ENCODE measurements at places on chromosomes 3 and 15.

- DNase-seq, result no peak
These were observed 34.7 kb downstream of the ZNF445 start for GRCh38 chr3:44442596-44443309.

- DNase-seq, result no peak
These were observed 8.5 kb downstream of the ISL2 start for GRCh38 chr15:76344893-76345582.

DNA sequence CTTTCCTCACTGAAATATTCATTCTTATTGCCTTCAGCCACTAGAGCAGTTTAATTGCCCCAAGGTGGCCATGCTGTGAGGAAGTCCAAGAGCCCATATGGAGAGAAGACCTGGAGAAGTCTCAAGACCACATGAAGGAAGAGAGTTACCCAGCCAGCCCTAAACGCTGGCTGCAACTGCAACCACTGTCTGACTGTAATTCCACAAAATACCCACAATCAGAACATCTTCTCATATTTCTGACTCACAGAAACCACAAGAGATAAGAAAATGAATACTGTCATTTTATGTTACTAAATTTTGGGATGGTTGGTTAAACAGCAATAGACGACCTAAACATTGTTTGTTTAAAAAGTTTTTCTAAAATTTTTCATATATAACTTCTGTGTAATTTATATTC lies 14.7 kb upstream of the SST start:
- DNase-seq, result no peak

- DNase-seq, result no peak
These were observed 5.8 kb downstream of the ACKR2 start for GRCh38 chr3:42814914-42815507.

- DNase-seq, result no peak
These were observed 52.6 kb upstream of the PTX3 start for GRCh38 chr3:157384031-157384430.

DNA sequence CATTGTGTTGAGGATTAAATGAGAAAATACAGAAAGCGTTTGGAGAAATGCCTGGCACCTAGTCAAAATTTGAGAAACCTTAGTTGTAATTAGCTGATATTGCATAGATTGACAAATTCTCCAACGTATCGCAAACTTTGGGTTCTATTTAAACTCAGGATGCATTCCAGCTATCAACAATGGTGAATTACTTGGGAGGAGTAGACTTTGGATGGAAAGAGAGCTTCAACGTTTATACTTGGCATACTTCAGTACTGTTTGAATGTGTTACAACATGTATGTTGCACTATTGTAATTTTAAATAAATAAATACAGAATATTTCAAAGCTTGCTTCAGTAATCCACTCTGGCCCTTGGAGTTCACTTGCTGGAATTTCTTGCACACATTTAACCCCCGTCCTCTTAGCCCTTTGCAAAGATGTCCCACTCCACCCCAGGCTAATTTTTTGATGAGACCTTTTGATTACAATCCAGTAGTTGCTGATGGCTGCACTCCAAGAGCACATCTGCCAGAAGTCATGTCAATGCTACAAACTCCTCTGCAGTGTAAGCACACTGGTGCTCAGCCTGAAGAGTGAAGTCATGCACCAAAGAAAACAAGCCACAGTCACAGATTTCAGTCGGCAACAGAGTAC lies 4.7 kb upstream of the DIS3L start:
- DNase-seq, result no peak

- DNase-seq, result no peak
These were observed 516.9 kb upstream of the GOLIM4 start for GRCh38 chr3:168612671-168613070.

GRCh38 chr3:45991341-45991740 lies 4.3 kb downstream of the FYCO1 start:
- DNase-seq, result no peak
